ENCODE measurements at places on chromosomes 2 and 18. TPM values are rescaled to one million over a fixed set of nuclear protein-coding genes. Genes with fewer than 3 reads are reported as not detected.

Gene EFHD1
- total RNA-seq: 9.6 TPM

Gene CCDC85A
- 7.8 TPM for total RNA-seq

Gene MERTK
- total RNA-seq: 29.4 TPM

Gene WIPF1
- 60.1 TPM for total RNA-seq

Gene SIX2
- total RNA-seq: 13.7 TPM

Gene AOX1
- 629 TPM for total RNA-seq

- no peak for DNase-seq
These were observed 6.8 kb downstream of the IL1R2 start for GRCh38 chr2:101998556-101998895.

GRCh38 chr2:176907341-176907740 is 305.3 kb upstream of the HNRNPA3 start:
- DNase-seq: no peak

GRCh38 chr2:228600265-228600664 is 418.8 kb upstream of the SPHKAP start:
- DNase-seq: no peak

DNA sequence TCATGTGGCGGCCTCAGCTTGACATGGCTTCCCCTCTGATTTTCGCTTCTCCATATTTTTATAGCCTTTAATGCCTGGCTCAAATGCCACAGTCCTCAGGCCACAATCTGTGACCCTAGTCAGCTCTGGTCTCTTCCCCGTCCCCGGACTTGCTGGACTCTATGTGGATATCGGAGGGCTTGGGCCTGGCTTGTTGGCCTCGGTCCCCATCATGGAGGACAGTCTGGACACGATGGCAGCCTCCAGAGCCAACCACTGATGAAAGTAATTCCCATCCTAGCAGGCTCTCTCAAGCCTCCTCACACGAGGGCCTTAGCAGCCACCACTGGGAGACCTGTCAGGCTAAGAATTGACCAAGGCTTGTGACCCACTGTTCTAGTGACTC is 61.6 kb downstream of the LPIN1 start:
- DNase-seq: no peak

DNA sequence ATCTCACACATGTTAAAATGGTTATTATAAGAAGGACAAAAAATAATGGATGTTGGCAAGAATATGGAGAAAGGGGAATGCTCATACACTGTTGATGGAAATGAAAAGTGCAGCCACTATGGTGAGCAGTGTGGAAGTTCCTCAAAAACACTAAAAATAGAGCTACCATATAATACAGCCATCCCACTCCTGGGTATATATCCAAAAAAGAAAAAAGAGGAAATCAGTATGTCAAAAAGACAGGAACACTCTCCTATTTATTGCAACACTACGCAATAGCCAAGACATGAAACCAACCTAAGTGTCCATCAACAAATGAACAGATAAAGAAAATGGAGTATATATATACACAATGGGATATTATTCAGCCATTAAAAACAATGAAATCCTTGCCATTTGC is 642.6 kb downstream of the RNF144A start:
- DNase-seq: no peak

DNA sequence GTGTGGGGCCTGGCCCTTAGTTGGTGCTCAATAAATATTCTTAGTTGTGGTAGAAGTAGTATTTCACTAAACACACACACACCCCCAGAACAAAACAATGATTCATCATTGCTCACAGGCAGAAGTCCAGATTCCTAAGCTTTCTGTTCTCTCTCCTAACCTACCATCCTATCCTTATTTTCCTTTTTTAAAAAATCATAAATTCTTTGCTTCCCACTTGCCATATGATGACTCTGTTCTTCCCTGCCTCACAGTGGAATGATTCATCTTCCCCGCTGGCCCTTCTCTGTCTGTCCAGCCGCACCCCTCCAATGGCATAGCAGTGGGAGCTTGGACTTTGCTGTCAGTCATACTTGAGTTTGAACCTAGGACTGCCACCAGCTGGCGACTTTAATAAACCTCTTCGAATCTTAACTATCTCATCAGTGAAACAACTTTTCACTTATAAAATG is 5.2 kb downstream of the EML6 start:
- DNase-seq: no peak

DNA sequence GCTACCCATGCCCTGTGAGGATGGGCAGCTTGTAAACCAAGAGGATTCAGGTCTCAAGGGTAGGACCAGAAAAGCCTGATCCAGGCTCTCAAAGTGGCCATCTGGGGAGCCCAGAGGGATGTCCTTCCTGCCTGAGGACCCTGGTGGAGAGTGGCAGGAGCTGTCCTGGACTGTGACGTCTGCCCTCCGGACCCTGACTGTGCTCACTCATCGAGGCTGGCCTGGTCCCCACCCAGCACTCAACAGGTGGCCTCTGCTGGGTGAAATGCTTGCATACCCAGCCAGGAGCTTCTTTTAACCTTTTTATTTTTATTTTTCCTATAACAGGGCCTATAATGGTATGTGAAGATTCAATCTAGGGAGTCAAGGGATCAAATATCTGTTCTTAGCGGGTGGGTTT is 24.5 kb downstream of the CREG2 start:
- DNase-seq: no peak

DNA sequence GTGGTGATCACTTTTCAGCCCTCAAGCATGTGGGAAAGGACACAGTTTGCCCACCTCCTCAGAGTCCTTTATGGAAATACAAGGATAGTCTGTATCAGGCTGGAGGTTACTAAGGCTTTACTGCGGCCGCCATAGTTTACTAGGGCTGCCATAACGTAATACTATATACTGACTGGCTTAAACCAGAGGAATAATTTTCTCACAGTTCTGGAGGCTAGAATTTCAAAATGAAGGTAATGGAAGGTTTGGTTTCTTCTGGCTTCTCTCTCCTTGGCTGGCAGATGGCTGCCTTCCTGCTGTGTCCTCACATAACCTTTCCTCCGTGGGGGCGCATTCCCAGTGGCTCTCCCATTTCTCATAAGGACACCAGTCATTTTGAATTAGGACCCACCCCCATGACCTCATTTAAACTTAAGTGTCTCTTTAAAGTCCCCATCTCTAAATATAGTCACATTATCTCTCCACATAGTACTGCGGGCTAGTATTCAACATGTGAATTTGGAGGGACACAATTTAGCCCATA is 12.5 kb upstream of the ATIC start:
- DNase-seq: no peak
